ENCODE measurements at places on chromosomes 16 and 17. TPM values are rescaled to one million over a fixed set of nuclear protein-coding genes. Genes with fewer than 3 reads are reported as not detected.

DNA sequence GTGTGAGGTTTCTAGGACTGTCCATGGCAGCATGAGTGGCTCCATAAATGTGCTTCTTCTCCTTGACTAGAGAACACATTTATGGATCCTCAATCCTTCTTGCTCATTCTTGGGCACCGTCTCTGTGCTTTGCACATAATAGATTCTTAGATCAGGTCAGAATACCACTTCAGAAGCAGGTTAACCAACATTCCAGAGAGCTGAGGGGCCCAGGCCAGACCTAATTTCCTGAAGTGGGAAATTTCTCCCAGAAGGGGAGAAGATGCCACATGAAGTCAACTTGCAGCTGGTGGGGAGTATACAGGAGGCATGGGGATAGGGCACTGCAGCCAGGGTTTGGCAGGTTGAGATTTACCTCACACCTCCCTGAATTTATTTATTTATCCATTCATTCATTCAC, 24.4 kb upstream of the VAT1L start:
- DNase-seq, result no peak

Gene NXPH3
- total RNA-seq, result not detected

GRCh38 chr17:17064322-17064721, 22.1 kb downstream of the MPRIP start:
- no peak for DNase-seq

Gene MLYCD
- 4.0 TPM for total RNA-seq

Gene RND2
- total RNA-seq, result 0.30 TPM

- DNase-seq, result no peak
Observed at GRCh38 chr17:59493867-59494266, 71.5 kb upstream of the DHX40 start.

Gene STAC2
- 0.17 TPM for total RNA-seq

- no peak for DNase-seq
Observed at GRCh38 chr16:35690413-35690812, 2231.0 kb downstream of the TP53TG3F start.

GRCh38 chr17:64163468-64163867, 33.5 kb upstream of the ERN1 start:
- DNase-seq, result no peak

DNA sequence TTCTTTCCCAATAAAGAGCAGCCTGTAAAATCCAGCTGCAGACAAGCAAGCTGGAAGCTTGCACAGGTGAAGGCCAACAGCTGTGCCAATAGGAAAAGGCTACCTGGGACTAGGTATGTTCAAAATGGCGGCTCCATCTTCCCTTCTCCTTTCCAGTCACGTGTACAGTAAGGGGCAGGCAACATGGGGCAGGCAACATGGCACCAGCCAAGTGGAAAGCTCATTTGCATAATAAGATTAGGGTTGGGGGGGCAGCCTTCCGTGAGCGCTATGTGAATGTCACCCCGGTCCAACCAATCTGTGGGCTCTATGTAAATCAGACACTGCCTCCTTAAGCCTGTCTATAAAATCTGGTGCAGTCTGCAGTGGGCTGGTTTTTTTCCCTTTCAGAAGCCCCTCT, 31.3 kb downstream of the TVP23A start:
- DNase-seq, result no peak

Gene SULT1A2
- total RNA-seq, result 0.43 TPM

DNA sequence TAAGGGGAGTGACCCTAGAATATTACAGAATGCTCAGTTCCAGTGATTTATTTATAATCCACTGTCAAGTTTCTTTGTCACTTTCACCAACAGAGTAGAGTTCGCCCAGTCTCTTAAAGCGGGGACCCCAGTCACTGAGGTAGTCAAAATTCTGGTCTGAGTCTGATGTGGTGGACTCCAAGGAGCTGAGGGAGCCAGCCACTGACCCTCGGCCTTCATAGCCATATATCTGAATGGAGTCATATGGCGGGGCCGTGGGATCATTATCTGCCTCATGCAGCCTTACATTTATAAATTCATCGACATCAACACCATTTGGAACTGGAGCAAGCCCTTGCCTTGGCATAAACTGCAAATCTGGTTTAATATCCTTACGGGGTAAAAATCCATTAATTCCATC, 382.7 kb downstream of the CDH8 start:
- no peak for DNase-seq

Gene NEUROD2
- total RNA-seq, result not detected

DNA sequence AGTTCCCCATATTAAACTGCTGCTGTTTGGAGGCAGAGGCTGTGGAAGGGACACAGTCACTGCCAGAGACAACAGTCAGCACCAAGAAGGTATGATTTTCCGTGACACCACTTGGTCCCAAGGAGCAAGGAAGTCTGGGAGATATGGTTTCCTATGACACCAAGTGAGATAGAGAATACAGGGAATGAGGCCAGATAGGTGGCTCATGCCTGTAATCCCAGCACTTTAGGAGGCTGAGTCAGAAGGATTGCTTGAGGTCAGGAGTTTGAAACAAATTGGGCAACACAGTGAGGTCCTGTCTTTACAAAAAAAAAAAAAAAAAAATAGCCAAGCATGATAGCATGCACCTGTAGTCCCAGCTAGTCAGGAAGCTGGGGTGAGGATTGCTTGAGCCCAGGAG, 90.8 kb downstream of the ABCC12 start:
- no peak for DNase-seq

- DNase-seq, result peak; percentile 43
Observed at GRCh38 chr17:30970831-30971567, at the start of gene RNF135. Gene RNF135, plus strand, starts transcription at chr17:30971039. Its CDS starts 35 bp downstream, at chr17:30971074.

Gene SAMD14
- total RNA-seq, result 0.62 TPM

Gene CDH1
- 0.83 TPM for total RNA-seq

Gene SLC16A6
- 11.0 TPM for total RNA-seq

Gene KRTAP2-3
- not detected for total RNA-seq

GRCh38 chr17:66675273-66675990, 159.5 kb upstream of the CACNG5 start:
- no peak for DNase-seq

Gene ATP2A3
- 200 TPM for total RNA-seq

Gene KCNH6
- total RNA-seq, result not detected

Gene MAPK8IP3
- total RNA-seq, result 419 TPM

DNA sequence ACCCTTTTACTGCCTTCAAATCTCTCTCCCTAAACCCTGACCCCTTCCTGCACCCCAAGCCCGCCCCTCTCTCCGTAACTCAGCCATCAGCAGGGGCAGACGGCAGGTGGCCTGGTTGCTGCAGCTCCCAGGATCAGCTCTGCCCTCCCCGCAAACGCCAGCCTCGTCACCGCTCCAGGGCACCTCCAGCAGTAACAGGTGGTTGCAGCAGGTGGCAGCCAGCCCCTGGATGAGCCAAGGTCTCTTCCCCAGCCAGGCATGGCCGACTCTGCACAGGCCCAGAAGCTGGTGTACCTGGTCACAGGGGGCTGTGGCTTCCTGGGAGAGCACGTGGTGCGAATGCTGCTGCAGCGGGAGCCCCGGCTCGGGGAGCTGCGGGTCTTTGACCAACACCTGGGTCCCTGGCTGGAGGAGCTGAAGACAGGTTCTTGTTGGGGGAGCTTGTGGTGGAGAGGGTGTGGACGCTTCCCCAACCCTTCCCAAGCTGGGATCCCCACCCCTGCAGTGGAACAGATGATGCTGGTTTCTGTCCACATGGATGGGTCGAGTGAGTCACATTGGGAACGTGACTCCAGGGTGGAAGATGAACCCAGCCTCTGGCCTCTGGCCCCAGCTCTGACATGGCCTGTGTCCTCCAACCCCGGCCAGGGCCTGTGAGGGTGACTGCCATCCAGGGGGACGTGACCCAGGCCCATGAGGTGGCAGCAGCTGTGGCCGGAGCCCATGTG, 558 bp downstream of the HSD3B7 start:
- no peak for DNase-seq

GRCh38 chr17:73595479-73595878, 48.8 kb downstream of the SDK2 start:
- DNase-seq, result peak; percentile 35

- no peak for DNase-seq
Observed at GRCh38 chr17:37610971-37611370, 1.8 kb upstream of the SYNRG start.

Gene GDPD3
- total RNA-seq, result 3.6 TPM

GRCh38 chr16:85750827-85751697, at the start of gene C16orf74:
Gene C16orf74, minus strand, starts transcription at chr16:85751096. Its CDS starts 15,879 bp downstream, at chr16:85735217.
- DNase-seq, result no peak

Gene ADAD2
- not detected for total RNA-seq

Gene MYH8
- not detected for total RNA-seq

Gene MMP25
- total RNA-seq, result 0.36 TPM

- DNase-seq, result no peak
Observed at GRCh38 chr16:74522160-74522559, 84.8 kb downstream of the GLG1 start.

GRCh38 chr16:22001591-22001990, 675 bp upstream of the PDZD9 start:
- no peak for DNase-seq

GRCh38 chr16:89116341-89117226, 22.9 kb downstream of the ACSF3 start:
- no peak for DNase-seq

Gene MT3
- total RNA-seq, result 1.8 TPM

GRCh38 chr16:56336071-56336688, 89.2 kb downstream of the AMFR start:
- DNase-seq, result no peak

Gene TTLL6
- not detected for total RNA-seq

DNA sequence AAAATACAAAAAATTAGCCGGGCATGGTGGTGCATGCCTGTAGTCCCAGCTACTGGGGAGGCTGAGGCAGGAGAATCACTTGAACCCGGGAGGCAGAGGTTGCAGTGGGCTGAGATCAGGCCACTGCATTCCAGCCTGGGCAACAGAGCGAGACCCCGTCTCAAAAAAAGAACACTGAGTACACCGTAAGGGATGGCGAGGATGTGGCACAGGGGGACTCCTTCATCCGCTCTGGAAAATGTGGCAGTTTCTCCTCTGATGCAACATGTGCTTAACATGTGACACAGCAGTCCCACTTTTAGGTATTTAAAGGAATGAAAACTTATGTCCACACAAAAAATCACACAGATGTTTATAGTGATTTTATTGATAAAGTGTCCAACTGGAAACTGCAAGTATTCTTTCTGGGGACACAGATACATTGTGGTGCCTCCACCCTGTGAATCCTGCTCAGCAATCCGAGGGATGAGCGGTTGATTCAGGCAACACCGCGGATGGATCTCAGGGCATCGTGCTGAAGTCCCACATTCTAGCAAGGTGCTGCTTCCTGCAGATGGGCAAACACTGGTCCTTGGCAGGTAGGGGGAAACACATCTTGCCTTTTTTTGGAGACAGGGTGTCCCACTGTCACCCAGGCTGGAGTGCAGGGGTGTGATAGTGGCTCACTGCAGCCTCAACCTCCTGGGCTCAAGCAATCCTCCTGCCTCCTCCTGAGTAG, 3.5 kb upstream of the C16orf95 start:
- DNase-seq, result no peak

Gene OMG
- 0.44 TPM for total RNA-seq

- no peak for DNase-seq
Observed at GRCh38 chr17:57553991-57554825, 190.9 kb downstream of the CCDC182 start.

Gene KRT39
- not detected for total RNA-seq

- DNase-seq, result no peak
Observed at GRCh38 chr17:78002166-78002565, 43.7 kb downstream of the TNRC6C start.

GRCh38 chr16:74466872-74467271, 45.6 kb upstream of the CLEC18B start:
- DNase-seq, result no peak

DNA sequence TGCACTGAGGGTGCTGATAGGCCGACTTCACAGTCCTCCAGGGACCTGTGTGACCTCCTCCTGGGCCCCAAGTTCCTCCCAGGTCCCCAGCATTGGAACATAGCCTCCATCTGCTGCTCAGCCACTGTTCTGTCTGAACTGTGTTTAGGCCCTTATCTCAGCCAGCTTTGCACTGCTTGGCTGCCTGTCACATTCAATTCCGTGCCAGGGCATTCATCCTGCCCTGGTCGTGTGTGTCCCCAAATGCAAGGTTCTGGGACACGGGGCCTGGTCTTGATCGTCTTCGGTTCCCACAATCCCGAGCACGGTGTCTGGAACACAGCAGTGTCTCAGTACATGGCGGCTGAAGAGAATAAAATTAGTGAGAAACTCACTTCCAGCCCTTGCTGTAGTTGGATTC, 69.9 kb upstream of the NFAT5 start:
- no peak for DNase-seq

DNA sequence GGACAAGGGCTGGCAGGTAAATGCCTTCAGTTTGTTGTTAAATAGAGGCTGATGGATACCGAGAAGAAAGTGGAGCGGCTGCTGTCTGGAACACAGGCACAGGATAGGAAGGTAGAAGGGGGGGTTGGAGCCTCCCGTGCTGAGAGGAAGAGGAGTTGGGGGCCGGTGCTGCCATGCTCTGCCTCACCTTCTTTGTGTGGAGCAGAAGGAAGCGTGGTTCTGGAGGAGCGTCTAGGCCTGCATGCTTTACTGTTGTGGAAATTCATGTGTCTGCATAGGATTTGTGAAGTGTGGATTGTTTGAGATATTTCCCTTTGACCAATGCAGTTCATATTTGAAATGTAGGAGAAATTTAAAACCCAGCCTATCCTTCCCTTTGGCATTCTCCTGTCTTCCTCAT, 52.3 kb downstream of the FOXK2 start:
- DNase-seq, result no peak

Gene MMP28
- total RNA-seq, result 6.5 TPM

- DNase-seq, result no peak
Observed at GRCh38 chr17:1091900-1092299, 87.9 kb downstream of the ABR start.

DNA sequence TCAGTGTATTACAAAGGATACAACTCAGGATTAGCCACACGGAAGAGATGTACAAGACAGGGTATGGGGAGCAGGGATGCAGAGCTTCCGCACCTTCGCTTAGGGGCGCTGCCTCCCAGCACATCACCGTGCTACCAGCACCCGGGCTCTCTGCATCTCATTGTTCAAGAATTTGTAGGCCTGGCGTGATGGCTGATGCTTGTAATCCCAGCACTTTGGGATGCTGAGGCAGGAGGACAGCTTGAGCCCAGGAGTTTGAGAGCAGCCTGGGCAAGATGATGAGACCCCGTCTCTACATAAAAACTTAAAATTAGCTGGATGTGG, 43.2 kb downstream of the RAB11FIP4 start:
- DNase-seq, result no peak

- DNase-seq, result no peak
Observed at GRCh38 chr17:64126918-64127317, 3.0 kb downstream of the ERN1 start.

DNA sequence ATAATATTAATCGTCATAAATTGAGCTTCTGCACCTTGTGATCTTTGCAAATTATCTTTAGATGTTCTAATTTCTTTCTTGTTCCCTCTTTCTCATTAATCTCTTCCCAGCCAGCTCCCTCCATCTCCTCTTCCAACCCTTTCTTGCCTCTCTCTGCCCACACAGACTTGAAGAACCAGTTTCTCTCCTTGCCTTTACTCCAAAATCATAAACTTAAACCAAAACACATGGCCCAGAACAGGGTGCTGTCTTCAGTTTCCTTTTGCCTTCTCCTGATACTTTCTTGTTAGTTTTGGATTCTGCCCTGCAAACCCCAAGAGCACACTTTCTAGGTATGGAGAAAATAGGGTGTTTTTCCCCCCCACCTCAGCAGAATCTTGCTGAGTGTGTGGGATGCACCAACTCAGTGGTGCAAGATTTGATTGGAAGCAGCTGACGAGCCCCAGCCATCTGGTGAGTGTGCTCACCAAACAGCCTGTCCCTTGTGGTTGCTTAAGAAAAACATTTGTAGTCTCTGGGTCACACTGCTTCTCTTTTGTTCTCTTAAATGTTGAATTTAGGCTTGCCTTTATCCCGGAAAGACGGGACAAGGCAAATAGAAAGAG, 175.8 kb upstream of the MAF start:
- DNase-seq, result no peak

Gene TBC1D3D
- 0.36 TPM for total RNA-seq

- peak; percentile 62 for DNase-seq
Observed at GRCh38 chr16:27315333-27316037, 1.7 kb downstream of the IL4R start.

Gene OTOP2
- not detected for total RNA-seq

All from CD8-positive, alpha-beta T cell (primary cell).